Activated naive CD8-positive, alpha-beta T cell treated with anti-CD3 and anti-CD28 coated beads for 36 hours (primary cell): ENCODE measurements at places on chromosomes 6 and 20.
A peak's percentile ranks its signal among the peaks of the same experiment; 100 is the strongest.

DNA sequence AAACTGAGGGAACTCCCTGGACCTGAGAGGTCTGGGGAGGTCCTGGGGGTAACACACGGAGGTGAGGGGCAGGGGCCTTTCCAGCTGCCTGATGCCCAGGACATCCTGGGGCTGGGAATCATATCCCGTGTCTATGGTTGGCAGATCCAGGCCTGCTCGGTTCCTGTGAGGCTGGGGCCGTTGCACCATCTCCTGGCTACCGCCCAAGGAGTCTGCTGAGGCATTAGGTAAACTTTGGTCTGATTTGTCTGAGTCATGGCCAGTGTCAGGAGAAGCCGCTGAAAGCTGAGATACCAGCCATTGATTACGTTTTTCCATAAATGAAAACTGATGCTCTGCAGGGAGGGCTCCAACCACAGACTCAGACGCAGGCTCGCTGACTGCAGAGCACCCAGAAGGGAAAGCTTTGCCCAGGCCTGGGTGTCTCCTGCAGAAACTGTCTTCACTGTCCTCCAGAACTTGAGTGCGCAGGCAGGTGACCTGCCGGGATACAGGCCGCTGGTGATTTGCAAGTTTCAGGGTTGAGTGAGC, 14.2 kb downstream of the TRAF3IP2 start:
- no peak for DNase-seq

GRCh38 chr20:46757754-46758678, 48.6 kb downstream of the SLC2A10 start:
- peak; percentile 50 for DNase-seq

GRCh38 chr6:110063594-110064263, 85.6 kb downstream of the GPR6 start:
- peak; percentile 19 for DNase-seq

DNA sequence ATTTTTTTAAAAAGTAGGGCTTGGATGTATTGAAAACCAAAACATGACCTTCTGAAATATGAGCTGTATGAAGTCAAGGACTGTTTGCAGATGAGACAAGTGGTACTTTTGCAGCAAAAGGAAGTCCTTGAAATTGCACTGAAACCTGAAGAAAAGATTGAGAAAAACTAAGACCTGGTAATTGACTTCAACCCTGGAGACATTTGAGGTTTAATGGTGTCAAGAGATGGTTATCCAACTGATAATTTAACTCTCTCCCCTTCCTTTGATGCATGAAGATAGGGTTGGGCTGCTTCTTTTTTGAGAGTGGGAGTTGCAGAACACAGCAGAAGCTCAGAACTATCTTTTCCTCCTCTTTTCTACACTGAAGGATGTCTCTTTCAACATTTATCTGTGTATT, 180.9 kb upstream of the DTNBP1 start:
- DNase-seq: no peak

- no peak for DNase-seq
These were observed 362.0 kb upstream of the CITED2 start for GRCh38 chr6:139736325-139736906.

GRCh38 chr20:18645851-18646250, 58.0 kb downstream of the DTD1 start:
- DNase-seq: no peak

DNA sequence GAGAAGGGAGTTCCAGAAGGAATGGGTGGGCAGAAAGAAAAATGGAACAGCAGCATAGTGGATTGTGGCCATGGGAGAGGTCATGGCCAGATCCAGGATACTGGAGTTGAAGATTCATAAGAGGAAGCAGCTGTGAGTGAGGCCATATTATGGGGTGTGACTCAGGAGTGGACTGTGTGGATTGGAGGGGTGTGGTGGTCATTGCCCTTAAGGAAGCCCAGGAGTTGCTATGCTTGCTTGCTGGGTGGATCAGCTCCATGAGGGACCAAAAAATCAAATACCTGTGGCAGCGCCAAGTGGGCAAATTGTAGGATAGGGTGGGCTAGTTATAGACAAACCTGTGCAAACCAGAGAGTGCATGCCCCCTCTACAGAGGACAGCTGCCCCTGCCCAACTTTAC, 18.3 kb downstream of the LRRC1 start:
- no peak for DNase-seq

DNA sequence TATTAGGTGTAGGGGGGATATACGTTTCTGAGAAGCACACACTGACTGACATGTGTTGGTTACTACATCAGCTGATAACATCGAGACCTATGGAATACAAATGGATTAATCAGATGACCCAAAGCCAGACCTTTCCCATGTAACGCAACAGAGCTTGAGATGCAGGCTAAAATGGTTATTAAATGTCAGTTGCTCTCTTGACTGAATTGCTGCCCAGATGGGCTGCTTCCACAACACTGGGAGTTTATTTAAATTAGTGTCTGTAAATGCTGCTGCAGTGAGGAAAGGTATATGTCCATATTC, 298.8 kb downstream of the PHACTR1 start:
- DNase-seq: no peak
